ENCODE measurements at places on chromosomes 3 and 15. TPM values are rescaled to one million over a fixed set of nuclear protein-coding genes. Genes with fewer than 3 reads are reported as not detected.

The PIK3R4 gene
- total RNA-seq, result 50.5 TPM

The PRTG gene
- total RNA-seq, result 26.0 TPM

The SMCO1 gene
- 3.5 TPM for total RNA-seq

The GHSR gene
- total RNA-seq, result not detected

Data from metanephros (tissue), 2 donors.